Spinal cord (tissue), 10 donors: ENCODE measurements at places on chromosomes 5 and 9.

- DNase-seq = no peak
These were observed 141.2 kb downstream of the PRDM9 start for GRCh38 chr5:23648656-23649055.

DNA sequence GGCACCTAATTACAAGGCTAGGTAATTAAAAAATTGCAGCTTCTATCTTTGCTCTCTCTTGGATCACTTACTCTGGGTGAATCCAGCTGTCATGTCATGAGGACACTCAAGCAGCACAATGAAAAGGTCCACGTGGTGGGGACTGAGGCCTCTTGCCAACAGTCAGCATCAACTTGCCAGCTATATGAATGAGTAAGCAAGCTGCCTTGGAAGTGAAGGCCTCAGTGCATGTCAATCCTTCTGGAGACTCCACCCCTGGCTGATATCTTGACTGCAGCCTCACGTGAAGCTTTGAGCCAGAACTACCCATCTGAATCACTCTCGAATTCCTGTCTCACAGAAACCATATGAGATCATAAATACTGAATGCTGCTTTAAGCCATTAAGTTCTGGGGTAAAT, 140.5 kb downstream of the SNX18 start:
- no peak for DNase-seq

DNA sequence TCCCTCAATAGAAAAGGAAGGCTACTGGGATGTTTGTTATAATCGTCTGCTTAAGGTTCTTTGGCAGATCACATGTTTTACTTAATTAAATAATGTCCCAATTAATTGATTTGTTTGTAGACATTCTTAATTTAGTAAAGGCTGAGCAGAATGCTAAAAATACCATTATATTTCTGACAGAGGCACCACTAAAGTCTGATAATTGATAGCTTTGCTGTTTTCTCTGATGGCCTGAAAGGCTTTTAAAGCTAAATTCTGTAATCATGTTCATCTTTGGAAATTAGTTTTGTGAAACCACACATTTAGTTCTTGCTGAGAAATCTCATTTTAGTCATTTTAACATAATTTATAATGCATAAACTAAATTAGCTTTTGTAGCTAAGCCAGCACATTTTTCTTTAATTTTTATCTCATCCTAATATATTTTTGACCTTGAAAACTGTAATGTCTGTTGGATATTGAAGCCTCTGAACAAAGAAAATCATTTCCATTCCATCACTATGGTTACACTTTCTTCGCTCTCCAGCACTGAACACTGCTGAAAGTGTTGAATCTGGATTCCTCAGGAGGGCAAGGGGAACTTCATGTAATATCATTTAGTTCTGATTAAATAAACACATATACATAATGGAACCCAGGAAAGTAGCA, 329.4 kb downstream of the ELAVL2 start:
- peak; percentile 83 for DNase-seq

GRCh38 chr5:132267931-132268768, 10.7 kb downstream of the PDLIM4 start:
- DNase-seq = no peak

- no peak for DNase-seq
These were observed 58.4 kb upstream of the FAM170A start for GRCh38 chr5:119570910-119571309.

GRCh38 chr5:159827861-159828260, 88.4 kb upstream of the ADRA1B start:
- no peak for DNase-seq

- no peak for DNase-seq
These were observed 70.0 kb upstream of the KLF9 start for GRCh38 chr9:70484232-70485130.

DNA sequence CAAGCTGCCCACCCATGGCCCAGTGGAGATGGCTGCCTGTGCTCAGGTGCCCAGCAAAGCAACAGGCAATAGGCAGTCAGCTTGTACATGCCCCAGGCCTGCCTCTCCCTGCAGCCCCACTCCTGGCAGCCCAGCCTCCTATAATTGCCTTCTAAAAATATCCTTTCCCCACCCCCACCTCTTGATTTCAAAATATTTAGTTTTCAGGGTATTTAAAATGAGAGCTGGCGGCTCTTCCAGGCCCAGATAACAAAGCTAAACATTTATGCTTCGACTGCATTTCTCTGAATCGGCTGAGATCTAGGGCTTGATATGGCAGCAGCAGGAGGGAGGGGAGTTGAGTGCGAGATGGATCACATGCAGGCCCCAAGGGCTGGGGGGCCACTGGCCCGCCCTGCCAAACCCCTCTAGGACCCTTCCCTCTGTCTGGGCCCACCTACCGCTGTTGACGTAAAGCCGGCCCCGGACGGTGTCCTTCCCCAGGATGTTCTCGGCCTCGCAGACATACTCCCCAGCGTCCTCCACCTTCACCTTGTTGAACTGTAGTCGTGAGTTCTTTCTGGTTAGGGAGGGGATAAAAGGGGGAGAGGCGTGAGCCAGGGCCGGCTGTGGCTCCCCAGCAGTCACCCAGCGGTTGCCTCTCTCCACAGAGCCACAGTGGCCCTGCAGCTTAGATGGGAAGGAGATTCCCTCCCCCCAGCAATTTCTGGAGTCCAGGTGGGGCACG, 85.0 kb downstream of the PSD2 start:
- peak; percentile 29 for DNase-seq

GRCh38 chr5:43202380-43202779, 10.4 kb downstream of the NIM1K start:
- no peak for DNase-seq

DNA sequence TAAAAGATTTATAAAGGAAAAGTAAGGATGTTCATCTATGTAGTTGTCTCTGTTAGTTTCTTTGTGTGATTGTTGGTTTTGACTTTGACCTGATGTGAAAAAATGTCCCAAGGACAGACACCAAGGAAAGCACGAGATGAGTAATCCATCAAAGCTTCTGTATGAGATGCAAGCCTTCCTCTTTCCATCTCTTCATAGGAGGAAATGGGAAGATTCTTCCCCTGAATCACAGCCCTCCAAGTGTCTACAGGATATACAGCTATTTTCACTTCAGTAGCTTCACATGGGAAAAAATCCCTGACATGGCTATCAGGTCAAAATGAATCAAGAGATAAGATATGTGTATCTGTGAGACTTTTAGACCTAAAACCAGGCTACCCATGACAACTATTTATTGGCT, 29.0 kb upstream of the CEMIP2 start:
- DNase-seq = no peak

DNA sequence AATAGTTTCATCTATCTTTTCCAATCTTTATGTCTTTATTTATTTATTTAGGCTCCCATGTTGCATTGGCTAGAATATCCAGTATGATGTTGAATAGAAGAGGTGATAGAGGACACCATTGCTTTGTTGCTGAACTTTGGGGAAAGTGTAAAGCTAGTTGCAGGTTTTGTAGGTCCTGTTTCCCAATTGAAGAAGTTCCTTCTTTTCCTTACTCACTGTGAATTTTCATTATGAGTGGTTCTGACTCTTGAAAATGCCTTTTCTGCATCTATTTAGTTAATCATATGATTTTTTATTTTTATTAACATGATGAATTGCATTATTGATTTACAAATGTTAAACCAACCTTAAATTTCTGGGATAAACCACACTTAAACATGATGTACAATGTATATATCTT, 58.9 kb upstream of the NR3C1 start:
- DNase-seq = no peak

GRCh38 chr5:172710676-172711075, 60.3 kb downstream of the DUSP1 start:
- no peak for DNase-seq

GRCh38 chr5:66553368-66553912, 42.8 kb upstream of the MAST4 start:
- DNase-seq = no peak

- no peak for DNase-seq
These were observed 191.9 kb downstream of the ATP10B start for GRCh38 chr5:160660132-160660531.

DNA sequence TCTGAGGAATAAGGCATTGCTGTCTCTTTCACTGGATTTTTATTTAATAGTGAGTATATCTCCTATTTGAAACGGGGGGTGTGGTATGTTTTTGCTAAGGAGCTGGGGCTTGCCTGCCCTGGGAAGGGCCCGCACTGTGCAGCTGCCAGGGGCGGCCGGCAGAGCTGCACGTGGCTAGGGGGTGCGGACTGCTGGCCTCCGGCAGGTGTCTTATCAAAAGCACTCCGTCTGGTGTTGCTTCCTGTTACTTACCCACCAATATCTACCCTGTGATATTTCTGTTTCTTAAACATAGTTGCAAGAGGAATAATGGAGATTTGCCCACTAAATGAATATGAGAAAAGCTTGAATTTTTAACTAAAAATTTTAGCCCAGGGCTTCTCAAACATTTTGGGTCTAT, 232.0 kb downstream of the IRX1 start:
- DNase-seq = no peak

DNA sequence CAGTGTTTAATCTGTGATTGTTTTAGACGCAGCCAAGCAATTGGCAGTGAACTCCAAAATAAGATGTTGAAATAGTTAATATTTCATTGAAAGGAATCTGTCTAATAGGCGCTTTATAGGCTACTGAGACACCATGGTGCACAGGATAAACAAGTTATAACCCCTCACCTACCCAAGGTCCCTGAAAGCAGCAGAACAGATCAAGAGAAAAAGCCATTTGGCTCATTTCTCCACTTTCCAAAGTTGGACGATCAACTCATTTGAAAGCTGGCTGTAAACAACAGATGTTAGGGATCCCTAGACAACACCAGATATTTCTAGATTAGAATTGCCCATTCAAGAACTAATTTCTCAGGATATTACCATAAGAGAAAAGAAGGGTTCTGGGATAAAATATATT, 4.9 kb downstream of the PUM3 start:
- DNase-seq = no peak

DNA sequence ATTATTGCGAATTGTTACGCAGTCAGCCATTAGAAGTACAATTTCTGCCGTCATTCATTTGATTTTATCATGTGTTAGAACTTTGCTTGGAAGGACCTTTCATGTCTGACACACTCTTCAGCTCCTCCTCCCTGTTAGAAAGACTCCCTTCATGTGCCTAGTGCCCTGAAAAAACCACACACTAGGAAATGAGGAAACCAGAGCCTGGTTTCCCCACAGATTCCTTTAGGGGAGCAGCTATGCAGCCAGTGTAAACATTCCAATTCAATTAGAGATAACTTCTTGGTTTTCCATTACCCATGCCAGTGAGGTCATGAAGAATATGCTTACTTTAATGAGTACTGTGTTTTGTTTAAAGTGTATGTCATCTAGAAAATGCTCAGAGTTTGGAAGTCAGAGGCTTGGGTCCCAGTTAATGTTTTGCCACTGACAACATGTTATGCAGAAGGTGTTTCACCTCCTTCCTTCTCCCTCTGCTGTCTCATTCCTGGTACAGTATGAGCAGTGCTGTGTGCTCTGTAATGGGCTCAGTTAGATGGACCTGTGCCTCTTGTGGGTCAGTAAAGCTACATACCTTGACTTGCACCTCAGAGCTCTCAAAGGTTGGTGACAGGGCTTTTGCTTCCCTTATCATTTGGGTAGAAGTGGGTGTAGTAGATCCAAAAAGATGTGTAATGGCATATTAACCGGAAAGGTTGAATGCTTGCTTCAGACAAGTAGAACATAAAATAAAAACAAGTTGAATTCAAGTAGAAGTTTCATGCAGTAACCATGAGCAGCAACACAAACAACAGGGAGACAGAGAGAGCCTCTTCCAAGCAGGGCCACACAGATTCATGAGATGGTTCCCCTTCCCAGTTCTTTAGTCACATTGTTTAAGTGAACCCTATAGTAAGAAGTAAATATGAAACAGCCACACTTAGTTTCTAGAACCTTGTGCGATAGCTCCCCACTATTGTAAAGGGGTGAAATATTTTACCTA, 52.6 kb upstream of the TNFAIP8 start:
- DNase-seq = no peak

- DNase-seq = no peak
These were observed 51.0 kb downstream of the KIF4B start for GRCh38 chr5:155064580-155064979.

GRCh38 chr5:149872351-149873040, 72.1 kb downstream of the PDE6A start:
- DNase-seq = no peak

GRCh38 chr5:176660860-176661641, 13.8 kb downstream of the TSPAN17 start:
- peak; percentile 94 for DNase-seq

GRCh38 chr9:22124263-22125011, 115.3 kb upstream of the CDKN2B start:
- DNase-seq = no peak

GRCh38 chr9:133235549-133236222, 26.6 kb upstream of the OBP2B start:
- no peak for DNase-seq

- no peak for DNase-seq
These were observed 236.1 kb downstream of the ADAMTSL1 start for GRCh38 chr9:18710065-18710464.

DNA sequence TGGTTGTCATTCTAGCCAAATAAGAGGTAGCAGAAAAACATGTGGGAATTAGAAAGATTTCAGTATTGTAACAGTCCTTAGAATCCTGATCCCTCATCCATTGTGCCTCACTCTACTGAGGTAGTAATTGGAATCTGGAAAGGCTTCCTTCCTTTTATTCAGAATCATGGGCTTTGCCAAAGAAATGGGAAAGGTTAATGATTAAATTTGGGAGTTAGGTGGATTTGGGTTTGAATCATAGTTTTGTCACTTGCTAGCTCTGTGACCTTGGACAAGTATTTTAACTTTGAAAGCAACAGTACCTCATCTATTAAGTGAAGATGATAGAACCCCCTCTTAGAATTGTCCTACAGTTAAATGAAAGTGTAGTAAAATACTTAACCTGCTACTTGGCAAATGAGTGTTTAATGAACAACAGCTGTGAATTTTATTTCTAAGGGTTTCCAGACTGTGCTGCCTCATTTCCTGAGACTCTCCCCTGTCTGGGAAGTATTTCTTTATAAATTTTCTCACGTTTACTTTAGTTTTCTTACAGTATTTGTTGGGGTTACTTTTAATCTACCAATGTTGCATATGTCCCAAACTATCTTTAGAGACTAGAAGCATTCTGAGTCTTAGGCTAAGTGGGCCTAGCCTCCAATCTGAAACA, 11.7 kb downstream of the SPDL1 start:
- no peak for DNase-seq

DNA sequence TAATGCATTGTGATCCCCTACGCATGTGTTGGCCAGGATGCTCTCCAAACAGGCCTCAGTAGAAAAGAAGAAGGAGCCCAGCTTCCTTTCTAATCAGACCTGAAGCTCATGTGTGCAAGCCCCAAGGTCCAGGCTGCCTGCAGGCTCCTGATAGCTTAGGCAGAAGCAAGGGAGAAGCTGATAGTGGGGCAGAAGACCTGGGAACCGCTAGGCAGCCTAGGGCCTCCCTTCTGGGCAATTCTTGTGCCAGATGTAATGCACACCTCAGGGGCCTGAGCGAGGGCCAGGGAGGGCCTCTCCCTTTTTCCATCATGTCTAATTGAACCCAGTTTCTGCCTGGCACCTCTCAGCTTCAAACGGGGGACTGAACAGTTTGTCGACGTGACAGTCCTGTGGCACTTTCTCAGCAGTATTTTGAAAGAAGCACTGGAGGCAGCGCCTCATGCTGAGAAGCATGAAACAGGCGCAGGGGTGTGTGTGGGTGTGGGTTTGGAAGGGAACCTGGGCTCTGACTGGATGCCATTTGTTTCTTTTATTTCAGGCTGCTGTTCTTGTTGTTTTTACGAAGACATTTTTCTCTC, 212.8 kb downstream of the PIK3R1 start:
- DNase-seq = no peak
